Endothelial cell of coronary artery (primary cell): ENCODE measurements at places on chromosomes 7 and 10. TPM values are rescaled to one million over a fixed set of nuclear protein-coding genes. Genes with fewer than 3 reads are reported as not detected.

The GPR26 gene
- not detected in 2 replicates for total RNA-seq

The SYT15B gene
- 1.0 TPM in 1 of 2 replicates, not detected in the other for total RNA-seq

The TMEM213 gene
- total RNA-seq = not detected in 2 replicates

The DNAJB12 gene
- total RNA-seq = 22.0 and 29.6 TPM in 2 replicates

The LRRC61 gene
- total RNA-seq = 0.19 TPM in 1 of 2 replicates, not detected in the other

The SVIL gene
- 55.8 and 86.5 TPM in 2 replicates for total RNA-seq

The PBLD gene
- total RNA-seq = 1.6 and 2.9 TPM in 2 replicates
